ENCODE measurements at places on chromosomes 3 and 15.

DNA sequence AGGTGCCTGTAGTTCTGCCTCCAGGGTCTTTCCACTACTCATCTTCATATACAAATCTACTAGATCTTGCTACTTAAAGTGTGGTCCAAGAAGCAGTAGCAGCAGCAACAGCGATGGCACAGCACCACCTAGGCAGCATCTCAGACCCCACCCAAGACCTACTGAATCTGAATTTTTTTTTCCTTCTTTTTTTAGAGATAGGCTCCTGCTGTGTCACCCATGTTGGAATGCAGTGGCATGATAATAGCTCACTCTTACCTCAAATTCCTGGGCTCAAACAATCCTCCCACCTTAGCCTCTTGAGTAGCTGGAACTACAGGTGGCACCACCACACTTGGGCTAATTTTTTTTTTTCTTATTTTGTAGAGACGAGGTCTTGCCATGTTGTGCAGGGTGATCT lies 346.7 kb upstream of the TGFBR2 start:
- no peak for DNase-seq

DNA sequence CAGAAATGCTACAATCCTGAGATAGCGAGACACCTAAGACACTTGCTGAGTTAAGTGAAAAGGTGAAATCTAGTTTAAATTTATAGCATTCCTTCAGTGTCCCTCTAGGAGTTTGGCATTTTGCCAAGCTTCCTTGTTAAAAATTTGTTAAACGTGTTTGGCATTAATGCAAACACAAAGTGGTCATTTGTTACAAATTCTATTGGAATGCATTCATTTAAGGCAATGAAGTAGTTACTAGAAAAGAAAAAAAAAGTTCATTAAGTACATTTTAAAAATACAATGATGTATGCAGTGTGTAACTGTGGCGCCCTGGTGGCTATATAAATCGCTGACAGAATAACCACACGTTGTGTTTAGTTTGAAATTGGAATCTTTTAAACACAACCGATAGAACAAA lies 31.3 kb upstream of the WNT5A start:
- DNase-seq, result no peak

- DNase-seq, result no peak
Measured at GRCh38 chr15:33322091-33322490, 11.3 kb downstream of the RYR3 start.

DNA sequence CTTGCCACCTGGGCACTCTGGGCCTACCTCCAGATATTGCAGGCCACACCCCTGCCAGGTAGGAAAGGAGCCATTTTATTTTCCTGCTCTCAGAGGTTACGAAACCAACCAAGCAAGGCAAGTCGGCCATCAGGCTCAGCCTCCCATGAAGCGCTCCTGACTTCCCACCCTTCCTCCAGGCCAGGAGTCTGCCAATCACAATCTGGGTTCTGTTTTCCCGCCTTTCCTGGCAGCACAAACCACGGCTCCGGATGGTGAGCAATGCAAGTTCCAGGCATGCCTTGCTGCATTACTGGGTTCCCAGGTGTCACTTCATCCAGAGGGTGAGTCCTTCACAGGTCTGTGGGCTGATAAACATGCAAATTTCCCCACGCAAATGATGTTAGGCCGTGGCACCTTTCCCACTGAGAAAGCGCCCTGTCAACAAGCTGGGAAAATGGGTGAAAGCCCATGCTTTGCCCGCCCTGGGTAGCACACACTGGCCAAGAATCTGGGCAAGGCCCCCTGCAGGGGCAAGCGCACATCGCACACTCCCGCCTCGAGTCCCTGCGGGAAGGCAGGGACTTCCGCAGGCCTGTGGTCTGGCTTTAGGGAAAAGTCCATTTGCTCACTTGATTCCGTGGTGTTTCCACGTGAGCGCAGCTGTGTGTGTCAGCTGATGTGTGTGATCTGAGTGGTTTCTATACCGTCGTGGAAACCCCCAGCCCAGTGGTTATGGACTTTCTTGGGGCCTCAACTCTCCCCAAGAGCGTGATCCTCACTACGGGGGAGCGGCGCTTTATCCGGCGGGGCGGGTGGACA lies 61.6 kb upstream of the RYK start:
- no peak for DNase-seq

DNA sequence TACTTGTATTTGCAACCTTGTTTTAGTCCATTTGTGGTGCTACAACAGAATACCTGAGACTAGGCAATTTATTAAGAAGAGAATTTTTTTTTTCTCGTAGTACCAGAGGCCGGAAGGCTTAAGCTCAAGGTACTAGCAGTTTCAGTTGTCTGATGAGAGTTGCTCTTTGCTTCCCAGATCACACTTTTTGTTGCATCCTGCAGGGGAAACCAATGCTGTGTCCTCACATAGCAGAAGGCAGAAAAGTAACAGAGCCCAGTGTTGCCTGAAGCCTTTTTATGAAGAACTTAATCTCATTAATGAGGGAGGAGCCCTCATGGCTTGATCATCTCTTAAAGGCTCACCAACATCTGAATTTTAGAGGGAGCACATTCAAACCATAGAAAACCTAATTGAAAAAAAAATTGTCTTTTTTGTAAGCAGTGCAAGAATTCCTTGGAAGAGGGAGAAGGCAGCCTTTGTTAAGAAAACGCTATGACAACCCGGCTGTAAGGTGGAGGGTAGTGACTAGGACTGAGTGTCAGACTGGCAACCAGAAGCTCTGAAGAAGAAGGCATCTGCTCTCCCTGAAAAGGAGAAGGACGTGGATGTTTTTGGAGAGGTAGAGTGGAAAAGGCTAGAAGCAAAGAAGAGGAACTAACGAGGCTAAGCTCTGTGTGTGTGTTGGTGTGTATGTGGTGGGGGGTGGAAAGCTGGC lies 1245.3 kb downstream of the ROBO2 start:
- DNase-seq, result no peak

DNA sequence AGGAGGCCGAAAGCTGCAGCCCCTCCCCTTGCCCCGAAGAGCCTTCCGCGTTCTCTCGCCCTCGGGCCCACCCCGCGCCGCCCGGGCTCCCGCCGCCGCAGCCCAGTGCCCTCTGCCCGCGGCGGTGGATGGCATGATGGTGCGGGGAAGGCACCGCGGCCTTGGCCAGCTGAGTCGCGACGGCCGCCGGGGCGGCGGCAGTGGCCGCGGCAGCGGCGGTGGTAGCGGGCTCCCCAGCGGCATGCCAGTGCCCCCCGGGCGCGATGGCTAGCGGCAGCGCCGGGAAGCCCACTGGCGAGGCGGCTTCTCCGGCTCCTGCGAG lies 1.2 kb downstream of the TLNRD1 start:
- DNase-seq, result no peak

DNA sequence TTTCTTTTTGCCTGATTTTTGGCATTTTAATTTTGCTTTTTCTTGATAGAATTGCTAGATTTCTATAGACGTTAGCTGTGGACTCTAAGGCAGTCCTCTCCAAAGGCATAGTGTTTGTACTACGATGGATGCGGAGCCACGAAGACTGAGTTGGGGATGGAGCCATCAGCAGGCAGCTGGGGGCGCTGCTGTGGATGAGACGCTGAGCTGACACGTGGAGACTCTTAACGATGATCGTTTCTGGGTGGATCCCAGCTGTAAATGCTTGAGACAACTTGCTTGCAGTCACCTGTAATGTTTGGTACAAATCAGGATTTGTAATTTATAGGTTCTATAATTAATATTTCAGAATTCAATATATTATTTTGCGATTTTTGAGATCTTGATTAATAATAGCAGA lies 13.3 kb upstream of the PPP1R2 start:
- no peak for DNase-seq

- DNase-seq, result no peak
Measured at GRCh38 chr15:60313906-60314305, 83.9 kb downstream of the ANXA2 start.

DNA sequence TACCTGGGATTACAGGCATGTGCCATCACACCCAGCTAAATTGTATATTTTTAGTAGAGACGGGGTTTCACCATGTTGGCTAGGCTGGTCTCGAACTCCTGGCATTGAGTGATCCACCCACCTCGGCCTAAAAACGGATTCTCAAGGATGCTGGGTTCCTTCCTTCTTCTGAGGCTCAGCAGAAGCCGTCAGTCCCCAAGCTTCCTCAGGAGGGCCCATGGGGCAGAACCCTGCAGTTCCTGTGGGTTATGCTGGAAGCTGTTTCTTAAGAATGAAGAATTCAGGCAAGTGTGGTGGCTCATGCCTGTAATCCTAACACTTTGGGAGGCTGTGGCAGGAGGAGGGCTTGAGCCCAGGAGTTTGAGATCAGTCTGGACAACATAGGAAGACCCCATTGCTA lies 29.0 kb upstream of the ZNF710 start:
- no peak for DNase-seq

DNA sequence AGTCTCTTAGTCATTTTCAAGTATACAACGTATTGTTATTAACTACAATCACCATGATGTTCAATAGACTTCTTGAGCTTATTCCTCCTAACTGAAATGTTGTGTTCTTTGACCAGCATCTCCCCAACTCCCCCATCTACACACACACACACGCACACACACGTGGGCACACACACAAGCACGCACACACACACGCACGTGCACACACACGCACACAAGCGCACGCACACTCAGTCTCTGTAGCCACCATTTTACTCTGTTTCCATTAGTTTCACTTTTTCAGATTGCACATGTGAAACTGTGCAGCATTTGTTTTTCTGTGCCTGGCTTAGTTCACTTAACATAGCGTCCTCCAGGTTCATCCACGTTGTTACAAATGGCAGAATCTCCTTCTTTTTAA lies 247.0 kb downstream of the XXYLT1 start:
- DNase-seq, result no peak

Data from endothelial cell of umbilical vein (primary cell).